SJSA1 (cell line): ENCODE measurements at places on chromosomes 2 and 18. TPM values are rescaled to one million over a fixed set of nuclear protein-coding genes. Genes with fewer than 3 reads are reported as not detected.

The CCDC68 gene
- 0.03 TPM in 1 of 2 replicates, not detected in the other for total RNA-seq

DNA sequence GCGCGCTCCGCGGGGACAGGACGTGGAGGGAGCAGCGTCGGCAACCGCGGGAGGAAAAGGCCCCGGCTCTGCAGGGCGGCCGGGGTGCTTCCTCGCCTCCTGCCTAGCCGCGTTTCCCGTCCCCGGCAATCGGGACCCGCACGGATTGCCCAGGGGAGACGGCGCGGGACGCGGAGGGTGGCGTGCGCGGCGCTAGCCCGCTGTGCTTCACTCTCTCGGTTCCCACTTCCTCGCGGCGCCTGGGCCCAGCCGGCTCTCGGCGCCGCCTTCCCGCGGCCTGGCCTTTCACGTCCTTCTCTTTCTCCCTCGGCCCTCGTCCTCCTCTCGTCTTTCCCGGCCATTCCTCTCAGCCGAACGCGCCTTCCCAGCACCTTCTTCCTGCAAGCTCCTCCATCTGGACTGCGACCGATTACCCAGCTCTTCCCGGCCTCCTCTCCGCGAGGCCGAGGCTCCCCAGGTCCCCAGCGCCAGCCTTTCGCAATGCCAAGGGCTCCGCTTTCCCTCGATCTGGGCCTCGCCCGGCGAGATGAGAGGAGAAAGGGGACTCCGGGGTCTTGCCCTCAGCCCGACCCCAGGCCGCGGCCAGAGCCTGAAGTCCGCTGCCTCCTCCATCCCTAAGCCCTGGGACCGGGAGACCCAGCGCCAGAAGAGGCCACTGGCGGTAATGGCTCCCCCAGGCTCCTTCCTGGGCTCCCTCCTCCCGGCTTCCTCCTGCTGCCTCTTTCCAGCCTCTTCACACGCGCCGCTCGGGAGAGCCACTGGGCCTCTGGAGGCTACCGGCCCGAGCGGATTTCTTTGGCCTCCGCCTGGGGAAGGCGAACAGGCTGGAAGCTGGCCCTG is 34.3 kb upstream of the ATP6V1B1 start:
- H3K36me3 ChIP-seq, result no peaks in the 10 kb centered on the region
- H3K4me3 ChIP-seq, result no peak overlapping the region
- no peak overlapping the region for H3K27ac ChIP-seq

DNA sequence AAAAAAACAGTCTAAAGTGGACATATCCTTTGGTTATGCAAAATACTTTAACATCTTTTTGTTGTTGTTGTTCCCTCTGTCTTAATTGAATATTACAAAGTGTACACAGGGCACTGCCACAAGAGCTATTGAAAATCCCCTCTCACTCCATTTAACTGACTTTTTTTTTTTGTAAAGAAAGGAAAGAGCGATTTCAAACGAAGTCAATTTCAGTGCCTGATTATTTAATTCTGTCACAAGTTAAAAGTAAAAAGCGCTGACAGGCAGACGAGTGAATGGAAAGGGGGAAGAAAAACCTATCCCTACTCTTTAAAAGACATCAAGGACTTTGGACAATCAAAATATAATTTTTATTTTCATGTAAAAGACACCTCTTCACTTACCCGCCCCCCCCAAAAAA is 1.9 kb downstream of the FIGN start:
- H3K4me3 ChIP-seq, result no peak overlapping the region
- H3K36me3 ChIP-seq, result peaks cover 6% of the 10 kb centered on the region
- DNase-seq, result no peak
- no peaks in the 10 kb centered on the region for H3K27me3 ChIP-seq
- H3K4me1 ChIP-seq, result peaks cover 11% of the 10 kb centered on the region

DNA sequence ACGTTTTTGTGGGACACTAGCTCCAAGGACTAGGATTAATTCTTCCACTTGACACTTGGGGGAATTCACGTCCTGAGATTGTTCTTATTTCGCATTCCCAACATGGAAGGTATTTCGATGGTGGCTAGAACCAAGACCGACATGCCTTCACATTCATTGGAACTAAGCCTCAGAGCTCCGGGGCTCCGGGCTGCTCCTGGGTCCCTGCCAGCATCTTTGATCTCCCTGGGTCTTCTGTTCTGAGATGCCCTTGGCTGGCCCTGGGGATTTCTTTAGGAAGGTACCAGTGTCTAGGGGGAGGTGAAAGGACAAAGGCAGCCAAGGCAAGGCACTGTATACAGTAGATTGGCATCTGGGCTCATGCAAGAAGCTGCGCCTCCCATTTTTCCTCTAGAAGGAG is 76.8 kb downstream of the DYSF start:
- H3K4me1 ChIP-seq, result no peaks in the 10 kb centered on the region
- H3K36me3 ChIP-seq, result peaks cover 7% of the 10 kb centered on the region; the same call in 1 of the 2 replicates
- H3K4me3 ChIP-seq, result no peak overlapping the region

- H3K27ac ChIP-seq, result no peak overlapping the region
- peaks cover 33% of the 10 kb centered on the region for H3K4me1 ChIP-seq
- no peaks in the 10 kb centered on the region for H3K27me3 ChIP-seq
- H3K4me3 ChIP-seq, result no peak overlapping the region
- no peak for DNase-seq
Measured at GRCh38 chr18:55857956-55858355, 270.0 kb upstream of the TCF4 start.

DNA sequence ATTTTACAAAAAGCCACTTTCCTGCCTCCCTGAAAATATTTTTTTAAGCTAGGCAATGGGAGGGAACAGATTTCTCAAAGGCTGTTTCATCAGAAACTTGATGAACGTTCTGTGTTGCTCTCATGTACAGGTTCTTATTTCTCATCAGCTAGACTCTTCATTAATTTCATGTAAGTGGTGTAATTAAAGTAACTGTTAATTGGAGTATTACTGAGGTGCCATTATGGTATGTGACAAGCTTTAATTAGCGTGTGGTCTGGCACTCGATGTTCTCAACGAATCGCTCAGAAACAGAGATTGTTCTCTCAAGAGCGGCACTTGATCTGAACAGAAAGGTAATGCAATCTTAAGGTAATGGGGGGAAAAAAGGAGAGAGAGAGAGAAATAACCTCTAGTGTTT is 81.9 kb upstream of the MYCN start:
- no peak for DNase-seq
- H3K27ac ChIP-seq, result no peak overlapping the region
- no peaks in the 10 kb centered on the region for H3K27me3 ChIP-seq
- no peaks in the 10 kb centered on the region for H3K4me1 ChIP-seq
- no peak overlapping the region for H3K4me3 ChIP-seq
- H3K36me3 ChIP-seq, result no peaks in the 10 kb centered on the region

DNA sequence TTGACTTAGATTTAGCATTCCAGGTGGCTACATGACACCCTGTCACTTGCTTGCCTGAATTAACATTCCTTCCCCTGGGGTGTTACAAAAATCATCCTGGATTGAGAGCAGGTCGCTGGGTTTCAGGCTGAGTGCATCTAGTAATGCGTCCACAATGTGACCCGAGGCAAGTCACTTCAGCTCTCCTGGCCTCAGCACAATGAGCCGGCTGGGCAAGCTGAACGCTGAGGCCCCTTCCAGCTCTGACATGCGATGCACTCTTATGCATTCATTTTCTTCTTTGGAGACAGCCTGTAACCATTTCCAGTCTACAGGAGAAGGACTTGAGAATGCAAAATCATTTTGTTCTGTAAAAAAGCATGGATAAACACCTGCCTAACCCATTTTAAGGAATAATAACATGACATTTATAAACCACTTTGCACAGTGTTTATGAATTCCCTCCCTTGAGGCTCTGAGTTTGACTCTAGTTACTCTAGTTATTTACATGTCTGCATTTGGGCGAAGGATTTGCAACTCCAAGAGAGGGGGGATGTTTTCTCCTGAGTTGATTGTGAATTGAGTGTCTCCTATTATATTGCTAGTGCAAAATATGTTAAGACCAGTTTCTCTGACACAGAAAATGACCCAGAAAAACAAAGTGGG is 63.0 kb upstream of the CPO start:
- H3K27ac ChIP-seq, result no peak overlapping the region
- peaks cover 18% of the 10 kb centered on the region for H3K27me3 ChIP-seq
- H3K4me3 ChIP-seq, result no peak overlapping the region
- no peaks in the 10 kb centered on the region for H3K4me1 ChIP-seq

DNA sequence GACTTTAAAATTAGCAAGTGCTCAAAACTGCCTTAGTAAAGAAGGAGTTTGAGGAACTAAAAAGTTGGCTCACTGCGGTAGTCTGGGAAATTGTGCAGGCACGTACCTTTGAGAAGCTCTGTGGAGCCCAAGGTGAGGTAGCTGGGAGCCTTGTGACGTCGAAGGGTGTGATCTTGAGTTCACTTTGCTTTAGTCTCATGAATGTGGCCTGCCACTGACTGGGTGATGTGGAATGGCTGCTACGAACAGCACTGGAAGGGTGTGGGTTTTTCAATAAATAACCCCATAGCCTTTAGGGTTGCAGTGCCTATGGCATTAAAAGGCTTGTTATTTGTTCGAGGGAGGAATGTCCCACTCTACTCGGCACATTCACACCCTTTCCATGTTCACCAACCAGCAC is 312.3 kb downstream of the PRKCE start:
- no peak overlapping the region for H3K4me3 ChIP-seq
- H3K27ac ChIP-seq, result no peak overlapping the region
- peaks cover 16% of the 10 kb centered on the region for H3K4me1 ChIP-seq

DNA sequence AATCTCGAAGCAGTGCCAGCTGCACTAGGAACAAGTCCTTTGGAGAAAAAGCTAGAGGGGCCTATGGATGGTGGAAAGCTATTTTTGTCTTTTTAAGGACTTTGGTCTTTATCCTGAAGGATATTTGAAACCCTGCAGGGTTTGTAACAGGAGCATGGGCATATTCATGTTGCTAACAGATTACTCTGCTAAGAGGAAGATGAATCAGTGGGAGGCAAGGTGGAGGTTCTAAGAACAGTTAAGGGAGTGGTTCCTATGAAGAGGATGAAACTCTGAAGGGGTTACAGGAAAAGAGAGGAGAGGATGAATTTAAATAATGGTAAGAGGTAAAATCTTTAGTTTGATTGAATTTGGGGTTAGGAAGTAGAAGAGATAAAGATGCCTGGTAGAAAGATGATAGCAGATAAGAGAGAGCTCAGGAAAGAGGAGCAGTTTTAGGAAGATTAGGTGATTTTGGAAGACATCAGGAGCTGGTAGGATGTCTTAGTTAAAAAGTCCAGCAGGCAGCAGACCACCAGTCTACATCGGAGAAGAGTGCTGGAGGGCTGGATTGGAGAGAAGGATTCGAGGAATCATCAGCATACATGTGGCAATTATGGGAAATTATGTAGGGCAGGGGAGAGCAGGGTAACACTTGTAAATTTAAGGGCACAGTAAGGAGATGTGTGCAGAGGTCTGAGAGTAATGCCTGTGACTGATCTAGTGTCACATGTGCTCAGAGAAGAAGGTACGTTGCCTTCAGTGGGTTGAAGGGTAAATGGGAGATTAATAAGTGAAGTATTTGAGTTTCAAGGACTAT is 39.3 kb upstream of the C1GALT1C1L start:
- DNase-seq, result no peak
- no peaks in the 10 kb centered on the region for H3K36me3 ChIP-seq
- no peaks in the 10 kb centered on the region for H3K27me3 ChIP-seq
- H3K27ac ChIP-seq, result no peak overlapping the region
- H3K4me3 ChIP-seq, result no peak overlapping the region

- H3K27me3 ChIP-seq, result no peaks in the 10 kb centered on the region
- no peaks in the 10 kb centered on the region for H3K4me1 ChIP-seq
- no peak for DNase-seq
Measured at GRCh38 chr2:218679119-218679518, 7.2 kb downstream of the STK36 start.

- H3K27ac ChIP-seq, result no peak overlapping the region
- no peaks in the 10 kb centered on the region for H3K4me1 ChIP-seq
- DNase-seq, result no peak
Measured at GRCh38 chr2:15311201-15311907, 249.8 kb downstream of the NBAS start.

- no peak overlapping the region for H3K4me3 ChIP-seq
- H3K36me3 ChIP-seq, result no peaks in the 10 kb centered on the region
- H3K27me3 ChIP-seq, result no peaks in the 10 kb centered on the region
- peaks cover 14% of the 10 kb centered on the region for H3K4me1 ChIP-seq
- DNase-seq, result no peak
- H3K27ac ChIP-seq, result no peak overlapping the region
Measured at GRCh38 chr2:48715042-48715899, 40.3 kb downstream of the LHCGR start.

DNA sequence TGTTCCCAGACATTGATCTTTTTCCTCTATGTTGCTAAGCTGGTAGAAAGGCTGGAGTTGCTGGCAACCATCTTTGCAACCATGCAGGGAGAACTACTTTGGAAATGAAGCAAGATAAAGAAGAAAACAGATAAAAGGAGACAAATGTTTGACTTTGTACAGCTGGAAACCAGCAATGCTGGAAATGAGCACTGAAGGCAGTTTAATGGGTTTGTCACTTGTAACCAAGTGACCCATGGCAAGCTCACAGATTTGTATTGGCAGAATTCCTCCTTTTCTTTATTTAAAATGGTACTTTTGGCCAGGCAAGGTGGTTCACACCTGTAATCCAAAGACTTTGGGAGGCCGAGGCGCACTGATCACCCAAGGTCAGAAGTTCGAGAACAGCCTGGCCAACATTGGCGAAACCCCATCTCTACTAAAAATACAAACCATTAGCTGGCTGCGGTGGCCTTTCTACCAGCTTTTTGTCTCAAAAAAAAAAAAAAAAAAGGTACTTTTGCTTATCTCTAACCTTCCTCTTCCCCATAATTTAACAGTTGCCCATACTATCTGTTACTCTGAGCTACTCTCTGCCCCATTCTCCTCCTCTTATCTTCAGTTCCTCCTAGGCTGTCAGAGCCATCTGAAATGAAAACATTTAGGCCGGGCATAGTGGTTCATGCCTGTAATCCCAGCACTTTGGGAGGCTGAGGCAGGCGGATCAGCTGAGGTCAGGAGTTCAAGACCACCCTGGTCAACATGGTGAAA is 2.0 kb upstream of the BOLA3 start:
- peaks cover 19% of the 10 kb centered on the region for H3K4me1 ChIP-seq
- H3K27me3 ChIP-seq, result no peaks in the 10 kb centered on the region
- H3K27ac ChIP-seq, result no peak overlapping the region
- H3K4me3 ChIP-seq, result no peak overlapping the region
- H3K36me3 ChIP-seq, result peaks cover 51% of the 10 kb centered on the region

GRCh38 chr18:39604836-39605235 is 2039.2 kb upstream of the CELF4 start:
- no peak overlapping the region for H3K4me3 ChIP-seq
- H3K36me3 ChIP-seq, result no peaks in the 10 kb centered on the region
- DNase-seq, result no peak
- no peaks in the 10 kb centered on the region for H3K27me3 ChIP-seq
- no peaks in the 10 kb centered on the region for H3K4me1 ChIP-seq
- H3K27ac ChIP-seq, result no peak overlapping the region

DNA sequence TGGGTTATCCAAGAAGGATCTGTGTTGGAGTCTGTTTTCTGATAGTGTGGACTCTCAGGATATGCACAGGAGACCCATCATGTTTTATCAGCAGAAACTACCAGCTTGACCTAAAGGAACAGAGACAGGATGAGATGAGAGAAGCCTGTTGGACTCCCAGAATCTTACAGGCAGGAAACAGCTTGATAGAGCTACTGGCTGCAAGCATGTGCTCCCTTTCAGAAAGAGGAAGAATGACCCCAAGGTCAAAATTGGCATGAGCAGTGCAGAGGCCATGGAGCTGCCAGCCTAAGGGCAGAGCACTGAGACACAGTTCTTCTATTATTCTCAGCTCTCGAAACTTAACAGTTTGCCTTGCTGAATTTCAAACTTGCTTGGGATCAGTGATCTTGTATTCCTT is 135.2 kb upstream of the NFATC1 start:
- no peaks in the 10 kb centered on the region for H3K36me3 ChIP-seq
- no peak for DNase-seq
- no peak overlapping the region for H3K27ac ChIP-seq
- no peaks in the 10 kb centered on the region for H3K4me1 ChIP-seq
- H3K27me3 ChIP-seq, result no peaks in the 10 kb centered on the region
